ENCODE measurements at places on chromosomes 3 and 15.

GRCh38 chr15:79372428-79372827 is 59.7 kb upstream of the MINAR1 start:
- DNase-seq = no peak

- DNase-seq = no peak
Measured at GRCh38 chr3:12940854-12941253, 99.5 kb upstream of the RPL32 start.

DNA sequence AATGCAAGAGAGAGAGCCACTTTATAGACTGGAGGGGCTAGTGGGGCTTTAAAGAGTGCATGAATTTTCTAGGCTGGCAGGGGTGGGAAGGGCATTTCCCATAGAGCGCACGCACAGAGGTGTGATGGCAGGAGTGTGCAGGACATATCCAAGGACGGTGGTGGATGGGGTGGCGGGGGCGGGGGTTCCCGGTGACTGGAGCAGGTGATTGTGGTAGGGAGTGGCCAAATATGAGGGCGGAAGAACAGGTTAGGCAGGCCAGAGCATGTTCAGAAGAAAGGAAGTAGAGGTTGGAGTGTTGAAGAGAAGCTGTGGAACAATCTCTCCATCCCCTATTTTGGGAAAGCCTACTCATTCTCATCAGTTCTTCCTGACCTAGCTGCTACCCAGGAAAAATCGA is 18.1 kb downstream of the FAM81A start:
- no peak for DNase-seq

DNA sequence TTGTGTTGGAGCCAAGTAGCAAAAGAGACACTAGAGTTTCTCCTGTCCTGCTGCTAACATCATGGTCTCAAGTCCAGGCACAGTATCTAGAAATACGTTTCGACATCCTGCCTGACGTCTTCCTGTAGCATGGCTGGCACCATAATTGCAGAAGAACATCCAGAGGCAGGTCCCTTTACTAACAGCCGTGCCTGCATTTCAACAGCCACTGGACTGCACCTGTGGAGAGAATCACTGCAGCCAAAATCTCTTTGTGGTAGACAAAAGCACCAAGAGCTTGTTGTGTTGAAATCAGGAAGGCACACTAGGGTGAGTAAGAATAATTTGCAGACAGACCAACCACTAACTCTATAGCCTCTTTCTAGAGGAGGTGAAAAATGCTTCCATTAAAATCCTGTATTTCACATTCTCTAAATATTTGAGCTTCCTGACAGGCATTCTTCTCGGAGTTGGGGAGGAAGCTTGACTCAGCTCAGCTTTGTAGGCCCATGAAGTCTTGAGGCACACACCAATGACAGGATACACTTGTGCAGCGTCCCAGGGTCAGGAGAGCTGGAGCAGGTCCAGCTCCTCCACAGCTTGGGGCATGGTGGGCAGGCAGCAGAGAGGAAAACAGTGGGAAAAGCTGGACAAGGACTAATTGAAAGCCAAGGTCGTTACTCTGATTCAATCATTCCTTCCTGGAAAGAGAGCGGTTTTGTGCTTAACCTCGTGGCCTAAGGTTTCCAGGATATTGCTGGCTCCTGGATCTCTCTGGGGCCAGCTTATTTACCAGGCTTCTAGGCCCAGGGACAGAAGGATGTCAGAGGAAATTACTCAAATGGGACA is 244.9 kb downstream of the FAM43A start:
- DNase-seq = no peak

Measured in stimulated activated CD8-positive, alpha-beta memory T cell treated with anti-CD3 and anti-CD28 coated beads, Interleukin-7, amount 100 ng/mL, for 4 hours (primary cell).